AG08395 (cell line): ENCODE measurements at places on chromosomes 16 and 17.

DNA sequence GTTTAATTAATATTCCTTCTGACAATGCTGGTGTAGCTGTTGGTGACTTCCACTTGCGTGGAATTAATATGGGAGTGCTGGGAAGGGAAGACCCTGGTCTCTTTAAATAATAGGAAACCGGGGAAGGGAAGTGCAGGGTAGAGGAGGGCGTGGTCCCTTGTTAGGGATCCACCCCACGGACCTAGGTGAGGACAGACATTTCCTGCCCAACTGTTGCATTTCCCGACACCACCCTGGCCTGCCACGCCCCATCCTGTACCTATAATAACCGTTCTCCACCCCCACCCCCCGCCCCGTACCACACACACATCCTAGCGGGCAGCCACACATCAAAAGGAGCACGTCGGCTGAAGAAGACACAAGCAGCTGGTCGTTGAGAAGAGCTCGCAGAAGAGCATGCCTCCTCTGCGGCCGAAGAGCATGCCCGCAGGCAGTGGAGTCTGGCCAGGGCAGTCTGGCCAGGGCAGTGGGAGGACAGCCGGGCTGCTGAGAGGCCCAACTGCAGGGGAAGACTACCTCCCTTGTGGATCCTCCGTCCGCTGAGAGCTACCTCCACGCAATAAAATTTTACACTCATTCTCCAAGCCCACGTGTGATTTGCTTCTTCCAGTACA is 36.8 kb upstream of the MMD start:
- DNase-seq, result no peak

DNA sequence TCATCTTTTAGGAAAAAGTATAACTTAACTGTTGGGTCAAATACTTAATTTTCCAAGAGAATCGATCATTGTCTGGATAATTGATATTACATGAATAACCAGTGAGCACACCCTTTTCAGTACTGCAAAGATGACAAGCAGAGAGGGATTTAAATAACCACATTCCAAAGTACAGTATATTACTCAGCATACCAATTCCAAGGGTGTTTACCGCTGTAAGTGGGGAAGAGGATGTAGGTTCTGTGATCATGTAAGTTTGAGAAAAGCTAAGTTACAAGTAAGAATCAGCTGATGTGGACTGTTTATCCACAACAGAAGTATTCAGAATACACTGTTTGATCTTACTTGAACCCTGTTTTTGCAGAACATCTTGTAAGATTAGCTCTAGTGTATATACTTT is 6.1 kb downstream of the GDE1 start:
- DNase-seq, result no peak

DNA sequence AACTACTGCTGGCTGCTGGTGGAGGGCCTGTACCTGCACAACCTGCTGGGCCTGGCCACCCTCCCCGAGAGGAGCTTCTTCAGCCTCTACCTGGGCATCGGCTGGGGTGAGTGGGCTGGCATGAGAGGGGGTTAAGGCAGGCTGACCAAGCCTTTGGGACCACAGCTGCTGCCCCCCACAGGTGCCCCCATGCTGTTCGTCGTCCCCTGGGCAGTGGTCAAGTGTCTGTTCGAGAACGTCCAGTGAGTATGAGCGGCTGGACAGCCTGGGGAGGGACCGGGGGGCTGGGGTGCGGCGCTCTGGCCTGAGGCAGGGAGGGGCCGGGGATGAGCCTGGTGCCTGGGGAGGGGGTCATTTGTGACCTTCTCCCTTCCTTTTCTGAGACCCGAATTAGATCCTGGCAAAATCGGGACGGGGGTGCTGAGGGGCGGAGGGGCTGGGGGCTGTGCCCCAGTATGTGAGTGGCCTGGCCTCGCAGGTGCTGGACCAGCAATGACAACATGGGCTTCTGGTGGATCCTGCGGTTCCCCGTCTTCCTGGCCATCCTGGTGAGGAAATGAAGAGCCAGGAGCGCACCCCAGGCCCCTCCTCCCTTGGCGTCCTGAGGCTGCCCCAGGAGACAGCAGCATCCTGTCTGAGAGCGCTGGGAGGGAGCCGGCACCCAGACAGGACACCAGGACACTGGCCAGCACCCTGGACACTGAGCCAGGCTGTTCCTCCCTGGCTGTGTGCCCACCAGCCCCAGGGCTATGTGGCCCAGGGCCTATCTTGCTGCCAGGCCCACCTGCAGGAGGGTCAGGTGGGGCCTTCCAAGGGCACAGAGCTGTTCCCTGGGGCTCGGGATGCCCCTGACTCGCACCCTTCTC is 8.0 kb downstream of the GCGR start:
- DNase-seq, result no peak

GRCh38 chr17:70658840-70659239 is 489.5 kb downstream of the KCNJ2 start:
- no peak for DNase-seq

DNA sequence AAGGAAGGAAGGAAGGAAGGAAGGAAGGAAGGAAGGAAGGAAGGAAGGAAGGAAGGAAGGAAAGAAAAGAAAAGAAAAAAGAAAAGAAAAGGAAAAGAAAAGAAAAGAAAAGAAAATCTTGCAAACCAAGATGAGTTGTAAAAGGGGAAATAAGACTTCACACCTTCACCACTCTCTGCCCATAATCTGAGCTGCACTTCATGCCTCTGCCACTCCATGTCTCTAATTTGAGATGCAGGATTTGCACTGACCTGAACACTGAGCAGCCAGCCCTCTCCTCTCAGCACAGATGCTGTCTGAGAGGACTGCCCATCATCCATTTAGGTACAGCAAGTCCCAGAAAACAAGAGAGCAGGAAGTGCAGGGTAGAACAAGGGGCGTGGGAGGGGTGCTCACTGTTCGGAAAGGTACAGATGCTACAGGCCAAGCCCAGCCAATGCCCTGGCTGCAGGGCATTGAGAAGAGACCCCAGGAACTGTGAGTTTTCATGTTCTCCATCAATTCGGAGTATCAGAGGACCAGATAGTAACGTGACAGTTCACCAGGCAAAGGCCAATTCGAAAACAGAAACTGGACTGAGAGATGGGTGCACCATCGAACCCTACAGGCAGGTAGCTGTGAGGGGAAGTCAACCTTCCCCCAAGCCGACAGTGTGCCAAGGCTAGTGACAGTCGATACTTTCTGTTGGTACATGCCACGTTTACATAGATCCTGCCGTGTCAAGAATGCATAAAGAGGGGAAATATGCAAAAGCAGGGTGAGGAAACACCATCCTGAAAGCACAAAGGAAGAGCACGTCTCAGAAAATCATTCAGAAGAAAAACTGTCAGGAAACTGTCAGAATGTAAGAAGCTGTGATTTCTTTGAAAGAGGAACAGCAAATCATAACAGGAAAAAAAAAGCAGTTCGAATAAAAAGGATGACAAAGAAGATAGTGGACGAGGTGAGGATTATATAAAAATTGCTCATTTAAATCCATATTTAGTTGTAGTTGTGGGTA is 142.0 kb upstream of the RCVRN start:
- DNase-seq, result no peak

DNA sequence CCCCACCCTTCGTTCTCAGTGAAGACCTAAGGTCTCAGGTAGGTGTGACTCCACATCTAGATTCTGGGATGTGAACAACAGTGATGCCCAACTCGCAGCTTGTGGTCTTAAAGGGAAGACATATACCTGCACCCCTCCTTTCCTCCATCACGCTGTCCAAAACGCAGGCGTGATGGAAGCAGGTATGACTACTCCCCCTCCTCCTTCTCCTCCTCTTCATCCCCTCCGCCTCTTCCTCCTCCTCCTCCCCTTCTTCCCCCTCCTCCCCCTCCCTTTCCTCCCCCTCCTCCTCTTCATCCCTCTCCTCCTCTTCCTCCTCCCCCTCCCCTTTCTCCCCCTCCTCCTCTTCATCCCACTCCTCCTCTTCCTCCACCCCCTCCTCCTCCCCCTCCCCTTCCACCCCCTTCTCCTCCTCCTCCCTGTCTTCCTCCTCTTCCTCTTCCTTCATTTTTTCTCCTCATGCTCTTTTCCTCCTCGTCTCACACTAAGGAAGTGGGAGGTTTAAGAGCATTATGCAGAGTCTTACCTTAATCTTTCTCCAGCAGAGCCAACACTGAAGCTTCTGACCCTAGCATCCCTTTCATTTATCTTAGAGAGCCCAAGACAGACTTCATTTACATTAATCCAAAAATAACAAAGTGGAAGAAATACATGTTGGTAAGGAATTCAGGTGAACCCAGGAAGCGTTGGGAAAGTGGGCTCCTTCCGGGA is 352.5 kb downstream of the FOXL1 start:
- DNase-seq, result no peak

DNA sequence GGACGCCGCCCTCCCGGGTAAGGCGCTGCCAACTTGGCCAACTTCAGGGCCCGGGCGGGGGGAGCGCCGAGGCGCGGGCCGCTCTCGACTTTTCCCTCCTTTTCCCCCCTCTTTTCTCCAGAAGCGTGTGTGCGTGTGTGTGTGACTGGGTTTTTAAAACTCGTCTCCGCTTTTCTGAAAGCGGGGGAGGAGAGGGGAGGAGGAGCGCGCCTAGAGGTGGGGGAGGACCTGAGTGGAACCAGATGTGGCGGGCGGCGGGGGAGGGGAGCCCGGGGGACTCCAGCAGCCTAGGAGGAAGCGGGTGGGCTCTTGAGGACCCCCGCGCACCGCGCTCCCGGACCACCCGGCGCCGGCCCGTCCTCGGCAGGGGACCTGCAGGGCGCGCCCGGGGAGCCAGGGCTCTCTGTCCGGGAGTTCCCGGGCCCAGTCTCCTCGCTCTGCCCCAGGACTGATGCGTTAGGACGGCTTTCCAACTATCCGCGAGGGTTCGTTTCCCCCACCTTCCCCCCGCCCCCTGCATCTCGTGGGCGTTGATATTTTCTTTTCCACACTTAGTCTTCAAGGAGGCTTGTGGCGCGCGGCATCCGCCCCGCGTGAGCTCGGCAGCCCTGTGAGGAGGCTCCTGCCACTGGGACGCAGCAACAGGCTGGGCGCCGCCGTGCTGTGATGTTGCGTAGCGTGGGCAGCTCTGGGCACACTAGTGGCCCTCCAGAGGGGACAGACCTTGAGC is 599 bp downstream of the MRC2 start:
- peak; percentile 70 for DNase-seq

GRCh38 chr17:61808442-61808841 is 54.9 kb downstream of the BRIP1 start:
- DNase-seq, result no peak

DNA sequence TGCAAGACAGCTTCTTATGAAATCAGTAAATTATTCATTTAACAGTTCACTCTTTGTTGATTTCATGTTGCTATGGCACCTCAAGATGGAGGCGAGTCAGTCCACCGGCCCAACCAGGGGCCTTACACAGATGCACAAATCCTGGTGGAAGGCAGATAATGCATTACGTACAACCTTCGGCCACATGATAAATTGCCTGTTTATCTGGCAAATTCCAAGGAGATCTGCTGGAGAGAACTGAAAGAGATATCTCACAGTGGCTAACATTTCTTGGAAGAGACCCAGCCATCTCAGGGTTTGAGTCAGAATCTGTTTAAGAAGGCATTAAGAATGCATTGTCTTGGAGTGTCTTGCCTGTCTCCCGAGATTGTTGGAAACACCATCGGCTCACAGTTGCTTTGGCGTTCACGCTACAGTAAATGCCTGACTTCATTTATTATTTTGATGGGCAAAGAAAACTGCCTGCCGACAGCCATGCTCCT is 225.6 kb downstream of the MSI2 start:
- peak; percentile 84 for DNase-seq

GRCh38 chr17:37781451-37781850 is 36.6 kb upstream of the HNF1B start:
- DNase-seq, result no peak

- no peak for DNase-seq
These were observed 400 bp downstream of the CCDC42 start for GRCh38 chr17:8744086-8744785.

DNA sequence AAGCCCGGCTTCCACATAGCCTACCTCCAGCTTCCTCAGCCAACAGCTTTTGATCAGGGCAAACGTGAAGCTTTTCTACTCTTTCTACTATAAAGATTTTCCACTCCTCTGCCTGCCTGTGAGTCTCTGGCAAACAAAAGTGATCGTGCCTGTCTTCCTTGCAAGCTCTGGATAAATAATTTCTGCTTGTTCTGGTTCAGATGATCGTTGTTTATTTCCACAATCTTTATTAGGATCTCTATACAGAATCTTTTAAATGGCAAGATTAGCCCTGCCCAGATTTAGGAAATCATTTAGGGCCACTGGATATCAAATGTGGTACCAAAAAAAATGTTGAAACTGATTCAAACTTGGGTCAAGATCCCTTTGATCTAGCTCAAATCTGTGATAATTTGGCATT is 20.4 kb downstream of the KCNJ16 start:
- no peak for DNase-seq

- peak; percentile 33 for DNase-seq
These were observed 658 bp downstream of the SYNRG start for GRCh38 chr17:37608351-37609169.

DNA sequence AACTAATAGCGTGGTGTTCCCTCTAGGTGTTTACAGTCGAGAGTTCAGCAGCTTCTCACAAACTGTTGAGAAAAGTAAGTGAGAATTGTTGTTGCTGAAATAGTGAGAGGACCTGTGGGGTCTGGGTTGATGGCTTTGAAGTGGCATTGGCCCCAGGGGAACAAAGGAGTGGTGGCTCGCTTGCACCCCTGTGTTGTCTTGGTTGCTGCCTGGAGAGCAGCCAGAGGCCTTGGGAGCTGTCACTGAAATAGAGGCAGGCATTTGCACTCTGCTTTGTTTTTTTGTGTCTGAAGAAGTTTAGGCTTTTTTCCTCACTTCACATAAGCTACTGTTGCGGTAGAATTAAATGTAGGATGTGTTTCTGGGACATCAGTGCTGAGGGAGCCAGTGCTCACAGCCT is 36.8 kb downstream of the PRMT7 start:
- no peak for DNase-seq

DNA sequence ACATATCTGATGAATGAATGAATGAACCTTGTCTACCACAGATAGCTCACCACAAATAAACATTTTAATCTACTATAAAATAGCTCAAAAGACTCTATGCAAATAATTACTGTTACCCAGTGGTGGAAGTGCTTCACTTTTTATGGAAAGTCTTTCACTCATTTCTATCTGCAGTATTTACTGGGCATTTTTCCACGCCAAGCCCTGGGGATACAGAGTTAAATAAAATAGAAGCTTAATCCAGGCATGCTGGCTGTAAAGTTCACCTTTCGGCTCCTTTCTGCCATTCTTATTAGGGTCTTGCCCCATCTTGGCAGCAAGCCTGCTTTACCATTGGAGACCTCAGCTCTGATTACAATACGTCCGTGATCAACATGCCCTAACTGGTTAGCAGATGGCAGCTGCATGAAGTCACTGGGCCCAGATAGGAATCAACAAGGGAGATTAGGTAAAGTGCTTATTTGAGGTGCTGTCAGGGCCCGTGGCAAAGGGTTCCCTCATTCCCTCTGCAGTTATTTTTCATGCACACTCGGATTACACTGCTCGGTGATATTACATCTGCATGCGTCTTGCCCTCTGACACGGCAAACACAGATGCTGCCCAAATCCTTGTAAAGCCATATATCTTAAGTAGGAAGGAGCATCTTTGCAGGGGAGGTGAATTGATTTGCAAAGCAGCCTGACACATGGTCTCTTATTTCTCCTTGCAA is 648.9 kb downstream of the WWOX start:
- DNase-seq, result no peak

- no peak for DNase-seq
These were observed 1.0 kb upstream of the ANKRD40CL start for GRCh38 chr17:50768346-50768761.

GRCh38 chr17:57867126-57867525 is 17.3 kb upstream of the MRPS23 start:
- no peak for DNase-seq
